Hematopoietic multipotent progenitor cell treated with erythropoietin and hydrocortisone succinate and interleukin-3 and kit ligand, for 6 days (in vitro differentiated cells): ENCODE measurements at places on chromosomes 4 and X.

DNA sequence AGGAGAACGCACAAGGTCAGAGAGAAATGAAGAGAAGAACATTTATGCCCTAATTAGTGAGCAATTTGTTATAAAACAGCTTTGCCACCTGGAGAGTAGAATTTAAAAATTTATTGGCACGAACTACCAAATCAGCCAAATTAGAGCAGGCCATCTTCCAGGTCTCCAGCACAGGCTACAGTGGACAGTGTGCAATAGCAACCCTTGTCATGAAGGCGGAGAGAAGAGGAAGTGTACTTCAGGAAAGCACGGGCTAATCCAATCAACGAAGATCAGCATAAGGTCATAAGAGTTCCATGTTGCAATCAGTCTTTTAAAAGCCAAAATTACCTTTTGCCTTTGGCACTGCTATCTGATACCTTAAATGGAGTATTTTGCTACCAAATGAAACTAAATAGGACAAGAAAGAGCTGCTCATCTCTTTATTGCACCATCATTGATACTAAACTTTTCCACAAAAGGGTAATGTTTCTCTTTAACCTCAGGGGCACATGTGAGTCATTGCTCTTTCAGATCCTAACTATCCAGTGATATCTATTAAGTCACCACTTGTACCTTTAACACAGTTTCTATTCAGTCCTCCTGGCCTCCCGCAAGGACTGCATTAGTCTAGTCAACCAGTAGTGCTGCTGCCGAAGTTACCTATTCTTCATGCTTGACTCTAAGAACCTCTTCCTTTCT, 19.9 kb downstream of the ANK2 start:
- DNase-seq, result no peak

GRCh38 chrX:134562002-134562401, 96.3 kb downstream of the PLAC1 start:
- no peak for DNase-seq

DNA sequence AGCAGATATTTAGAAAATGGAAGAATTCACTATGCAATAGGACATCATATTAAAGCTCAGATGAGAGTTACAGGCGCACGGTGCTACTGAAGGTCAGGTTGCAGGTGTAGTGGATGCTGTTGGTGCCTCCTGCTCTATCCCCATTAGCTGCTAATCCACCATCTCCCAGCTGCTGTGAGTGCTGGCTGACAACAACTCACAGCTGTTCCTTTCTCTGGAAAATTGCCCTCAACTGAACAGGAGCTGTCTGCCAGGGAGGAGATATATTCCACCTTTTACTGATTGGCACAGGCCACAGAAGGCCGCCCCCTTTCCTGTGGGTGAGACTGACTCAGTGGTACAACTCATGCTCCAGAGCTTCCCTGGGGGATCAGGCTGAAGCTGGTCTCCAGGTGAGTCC, 48.7 kb downstream of the UCHL1 start:
- no peak for DNase-seq

DNA sequence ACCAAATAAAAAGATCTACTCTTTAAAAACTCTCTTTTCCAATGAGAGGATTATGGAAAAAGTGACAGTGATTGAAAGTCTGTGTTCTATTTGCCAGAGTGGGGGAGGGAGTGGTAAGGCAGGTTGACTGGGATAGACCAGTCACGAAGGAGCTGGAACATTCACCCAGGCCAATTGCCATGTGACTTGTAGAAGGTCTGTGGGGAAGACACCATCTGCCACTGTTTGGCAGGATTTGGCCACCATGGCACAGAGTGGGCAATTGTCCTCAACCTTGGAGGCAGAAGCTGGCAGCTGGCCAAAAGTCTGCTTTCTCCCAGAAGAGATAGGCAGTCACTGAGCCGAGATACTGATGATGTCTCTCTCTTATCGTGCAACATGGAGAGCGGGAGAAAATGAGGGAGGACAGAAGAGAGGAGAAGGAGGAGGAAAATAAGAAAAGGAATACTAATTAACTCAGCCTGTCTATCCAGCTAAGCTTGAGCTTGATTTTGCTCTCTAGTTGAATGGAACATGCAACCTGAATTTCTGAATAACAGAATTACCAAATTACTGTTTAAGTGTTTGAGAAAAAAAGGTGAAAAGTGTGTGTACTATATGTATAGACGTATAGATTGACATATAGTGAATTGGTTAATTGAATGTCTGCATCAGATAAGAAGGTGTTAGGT, 267.1 kb downstream of the ARHGAP24 start:
- DNase-seq, result peak; percentile 22

GRCh38 chr4:139567159-139567870, 11.3 kb upstream of the SETD7 start:
- DNase-seq, result no peak

- DNase-seq, result no peak
Observed at GRCh38 chrX:16472345-16472744, 177.6 kb upstream of the S100G start.

DNA sequence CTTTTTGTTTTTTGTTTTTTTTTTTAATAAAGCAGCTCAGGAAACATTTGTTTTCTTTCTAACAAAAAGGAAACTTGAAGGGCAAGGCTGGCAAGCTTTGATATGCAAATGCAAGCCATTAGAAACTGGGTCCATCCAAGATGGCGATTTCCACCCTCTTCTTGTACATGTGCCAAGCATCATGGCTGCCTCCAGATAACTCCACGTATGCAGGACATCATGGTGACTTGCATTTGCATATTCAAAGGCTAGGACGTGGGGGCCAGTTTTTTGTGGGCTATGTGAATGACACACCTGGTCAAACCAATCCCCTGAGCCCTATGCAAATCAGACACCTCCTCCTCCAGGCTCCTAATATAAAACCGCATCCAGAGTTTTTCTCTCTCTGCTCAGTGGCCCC, 692.6 kb downstream of the FAM133A start:
- DNase-seq, result no peak

DNA sequence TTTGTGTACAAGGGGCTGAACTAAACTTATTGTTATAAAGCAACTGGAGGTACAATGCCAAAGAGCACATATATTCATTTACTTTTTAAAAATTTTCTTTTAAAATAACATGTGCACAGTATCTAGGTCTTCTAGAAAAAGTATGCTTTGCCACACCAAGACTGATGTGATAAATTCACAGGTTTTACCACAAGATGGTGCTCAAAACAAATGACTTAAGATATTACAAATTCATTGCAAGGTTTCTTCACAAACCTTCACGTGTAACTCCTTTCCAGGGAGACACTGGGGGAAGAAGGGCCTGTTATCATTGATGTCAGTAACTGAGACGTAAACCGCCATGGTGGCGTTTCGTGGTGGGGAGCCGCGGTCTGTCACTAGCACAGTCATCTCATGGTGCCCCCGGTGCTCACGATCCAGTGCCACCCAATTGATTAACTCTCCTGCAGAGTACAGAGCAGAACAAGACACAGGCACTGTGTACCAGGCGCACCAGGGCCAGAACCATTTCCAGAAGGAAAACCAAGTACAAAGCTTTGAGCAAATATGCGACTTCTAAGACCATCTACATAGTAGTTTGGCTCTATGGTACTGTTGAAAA, 162.2 kb downstream of the DCHS2 start:
- DNase-seq, result peak; percentile 42

DNA sequence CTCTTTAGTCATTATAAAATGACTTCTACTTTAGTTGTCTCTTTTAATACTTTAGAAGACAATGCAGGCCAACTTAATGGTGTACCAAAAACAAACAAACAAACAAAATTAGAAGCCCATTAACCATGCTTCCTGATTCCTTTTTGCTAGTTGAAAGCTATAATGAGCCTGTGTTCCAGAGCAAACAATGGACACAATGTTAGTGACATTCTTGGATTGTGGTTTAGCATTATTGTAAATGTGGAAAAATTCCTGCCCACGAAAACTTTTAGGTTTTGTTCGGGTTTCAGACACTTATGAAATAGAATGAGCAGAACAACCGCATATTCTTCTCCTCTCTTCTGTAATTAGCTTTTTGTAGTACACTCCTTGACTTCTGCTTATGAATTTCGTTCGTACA, 1682.7 kb upstream of the PCDH7 start:
- no peak for DNase-seq

DNA sequence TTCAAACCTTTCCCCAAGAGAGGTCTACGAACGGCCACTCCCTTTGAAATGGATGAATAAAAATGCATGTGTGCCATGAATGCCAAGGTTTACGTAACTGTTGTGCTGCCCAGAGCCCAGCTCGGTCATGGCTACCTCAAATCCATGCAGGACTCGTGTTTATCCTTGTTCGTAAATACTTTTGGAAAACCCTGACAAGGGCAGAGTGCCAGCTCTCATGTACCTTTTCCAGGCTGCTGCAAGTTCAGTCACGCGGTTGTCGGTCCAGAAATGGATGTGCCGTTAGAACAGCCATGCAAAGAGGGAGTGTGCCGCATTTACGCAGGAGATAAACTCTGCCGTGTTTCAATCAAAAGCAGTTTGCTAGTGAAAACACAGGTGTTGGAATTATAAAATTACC, 123.4 kb downstream of the AMELX start:
- DNase-seq, result no peak

DNA sequence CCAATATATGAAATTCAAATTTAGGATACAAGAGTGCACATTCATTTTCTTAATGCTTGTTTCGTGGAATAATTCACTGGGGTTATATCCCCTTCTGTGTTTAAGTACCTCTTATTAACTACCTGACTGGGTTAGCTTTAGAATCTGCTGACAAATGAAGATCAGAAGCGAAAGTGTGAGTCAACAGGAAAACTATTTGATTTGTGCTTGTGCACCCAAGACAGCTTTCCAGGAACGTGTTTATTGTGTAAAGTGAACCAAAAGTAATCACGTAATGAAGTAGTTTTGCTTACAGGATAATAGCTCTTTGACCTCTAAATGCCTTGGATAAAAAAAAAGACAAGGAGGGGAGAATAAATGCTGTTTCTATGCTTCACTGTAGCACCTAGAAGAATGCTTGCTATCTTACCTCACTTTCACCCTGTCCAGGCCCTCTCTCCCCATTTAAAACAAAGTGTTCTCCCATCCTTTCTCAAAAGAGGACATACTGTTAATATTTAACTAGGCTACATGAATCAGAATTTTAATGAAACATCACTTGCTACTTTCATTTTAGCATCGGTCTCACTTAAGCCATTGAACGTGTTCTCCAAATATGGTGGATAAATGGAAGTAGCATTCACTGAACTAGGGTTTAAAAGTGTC, 141.9 kb downstream of the THOC2 start:
- DNase-seq, result no peak

GRCh38 chr4:19151684-19152083, 1100.0 kb upstream of the SLIT2 start:
- DNase-seq, result no peak

- DNase-seq, result no peak
Observed at GRCh38 chrX:13374364-13374763, 54.5 kb upstream of the ATXN3L start.

GRCh38 chrX:2967998-2968909, 38.1 kb upstream of the ARSH start:
- peak; percentile 1 for DNase-seq

DNA sequence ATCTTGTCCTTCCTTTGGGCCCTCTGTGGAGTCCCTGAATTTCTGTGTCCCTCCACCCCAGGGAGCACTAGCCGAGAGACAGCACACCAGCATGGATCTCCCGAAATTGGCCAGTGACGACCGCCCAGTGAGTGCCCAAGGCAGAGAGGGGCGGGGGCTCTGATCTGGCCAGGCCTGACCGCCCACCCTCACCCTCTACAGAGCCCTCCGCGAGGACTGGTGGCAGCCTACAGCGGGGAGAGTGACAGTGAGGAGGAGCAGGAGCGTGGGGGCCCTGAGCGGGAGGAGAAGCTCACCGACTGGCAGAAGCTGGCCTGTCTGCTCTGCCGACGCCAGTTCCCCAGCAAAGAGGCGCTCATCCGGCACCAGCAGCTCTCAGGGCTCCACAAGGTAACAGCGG, 8.4 kb upstream of the UBA1 start:
- DNase-seq, result no peak

- DNase-seq, result no peak
Observed at GRCh38 chr4:185874516-185875230, 62.7 kb upstream of the SORBS2 start.

- DNase-seq, result no peak
Observed at GRCh38 chrX:21493226-21493830, 119.1 kb downstream of the CNKSR2 start.

DNA sequence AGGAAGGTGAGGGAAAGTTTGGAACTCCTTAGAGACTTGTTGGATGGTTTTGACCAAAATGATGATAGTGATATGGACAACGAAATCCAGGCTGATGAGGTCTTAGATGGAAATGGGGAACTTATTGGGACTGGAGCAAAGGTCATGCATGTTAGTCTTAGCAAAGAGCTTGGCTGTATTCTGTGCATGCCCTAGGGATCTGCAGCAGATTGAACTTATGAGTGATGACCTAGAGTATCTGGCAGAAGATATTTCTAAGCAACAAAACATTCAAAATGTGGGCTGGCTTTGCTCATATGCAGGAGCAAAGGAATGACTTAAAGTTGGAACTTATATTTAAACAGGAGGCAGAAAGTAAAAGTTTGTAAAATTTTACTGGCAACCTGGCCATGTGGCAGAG, 489.3 kb upstream of the DIPK2B start:
- no peak for DNase-seq

GRCh38 chr4:174012135-174012885, 271.2 kb downstream of the FBXO8 start:
- no peak for DNase-seq

DNA sequence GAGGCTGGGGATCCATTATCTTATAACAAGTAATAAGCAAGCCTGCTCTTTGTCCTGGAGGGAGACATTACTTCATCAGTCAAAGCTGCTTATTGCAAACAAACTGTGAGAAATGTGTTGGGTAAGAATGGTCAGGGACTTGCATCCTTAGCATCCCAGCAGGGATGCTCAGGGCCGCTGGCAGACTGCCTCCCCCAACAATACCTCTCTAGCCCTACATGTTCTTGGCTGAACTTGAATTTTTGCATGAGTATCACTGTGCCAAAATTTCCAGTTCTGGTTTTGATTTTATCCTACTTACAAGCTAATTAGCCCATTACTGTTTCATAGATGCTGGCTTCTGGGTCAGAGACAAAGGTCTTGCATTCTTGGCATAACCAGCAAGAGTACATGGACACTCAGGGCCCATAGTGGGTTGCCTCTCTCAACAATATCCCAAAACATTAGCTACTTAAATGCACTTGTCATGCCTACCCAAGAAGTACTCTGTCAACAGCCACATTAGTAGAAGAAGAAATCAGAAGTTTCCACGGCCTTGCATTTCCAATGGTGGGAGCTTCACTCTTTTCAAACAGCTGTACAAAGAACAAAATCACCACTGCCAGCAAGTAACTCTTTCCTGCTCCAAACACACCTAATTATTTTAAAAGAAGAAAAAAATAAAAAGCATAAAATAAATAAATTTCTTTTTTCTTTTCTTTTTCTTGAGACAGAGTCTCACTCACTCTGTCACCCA, 41.9 kb upstream of the NEUROG2 start:
- no peak for DNase-seq

DNA sequence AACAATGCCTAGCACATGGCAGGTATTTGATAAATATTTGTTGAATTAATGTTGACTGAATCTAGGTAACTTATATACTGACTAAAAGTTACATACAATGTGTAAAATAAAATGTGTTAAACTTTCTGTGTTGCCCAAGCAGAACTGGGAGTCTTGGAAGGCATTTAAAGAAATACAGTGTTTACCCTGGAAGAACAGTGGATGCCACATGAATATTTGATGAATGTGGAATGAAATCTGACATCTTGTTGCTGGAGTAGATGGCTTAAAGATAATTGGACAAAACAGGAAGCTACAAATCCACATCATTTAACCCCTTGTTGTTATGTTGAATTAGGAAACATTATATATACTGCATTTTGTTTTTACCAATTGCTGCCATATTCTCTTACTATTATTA, 39.9 kb upstream of the SCOC start:
- no peak for DNase-seq

- no peak for DNase-seq
Observed at GRCh38 chr4:5199912-5200311, 148.6 kb downstream of the STK32B start.
